Thymus (tissue), 14 donors: ENCODE measurements at places on chromosomes 12 and 14. TPM values are rescaled to one million over a fixed set of nuclear protein-coding genes. Genes with fewer than 3 reads are reported as not detected.
A peak's percentile ranks its signal among the peaks of the same experiment; 100 is the strongest.

DNA sequence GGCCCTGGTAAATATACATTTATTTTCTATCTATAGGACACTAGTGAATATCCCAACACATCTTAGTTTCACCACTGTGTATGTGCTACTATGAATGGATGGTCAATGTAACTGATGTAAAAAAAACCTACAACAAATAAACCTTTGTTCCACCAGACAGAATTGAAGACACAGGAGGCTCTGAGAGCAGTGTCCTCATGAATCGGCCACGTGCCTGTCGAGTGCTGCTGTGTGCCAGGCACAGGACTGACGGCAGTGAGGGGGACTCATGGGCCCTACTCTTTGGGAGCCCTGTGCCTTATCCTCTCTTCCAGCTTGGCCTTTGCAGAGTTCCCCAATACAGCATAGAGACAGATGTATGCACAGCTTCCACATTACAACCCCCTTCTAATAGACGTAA lies 18.2 kb downstream of the CINP start:
- no peaks in the 10 kb centered on the region for H3K4me1 ChIP-seq
- no peak for DNase-seq
- H3K4me3 ChIP-seq = no peak overlapping the region
- H3K27ac ChIP-seq = no peak overlapping the region

DNA sequence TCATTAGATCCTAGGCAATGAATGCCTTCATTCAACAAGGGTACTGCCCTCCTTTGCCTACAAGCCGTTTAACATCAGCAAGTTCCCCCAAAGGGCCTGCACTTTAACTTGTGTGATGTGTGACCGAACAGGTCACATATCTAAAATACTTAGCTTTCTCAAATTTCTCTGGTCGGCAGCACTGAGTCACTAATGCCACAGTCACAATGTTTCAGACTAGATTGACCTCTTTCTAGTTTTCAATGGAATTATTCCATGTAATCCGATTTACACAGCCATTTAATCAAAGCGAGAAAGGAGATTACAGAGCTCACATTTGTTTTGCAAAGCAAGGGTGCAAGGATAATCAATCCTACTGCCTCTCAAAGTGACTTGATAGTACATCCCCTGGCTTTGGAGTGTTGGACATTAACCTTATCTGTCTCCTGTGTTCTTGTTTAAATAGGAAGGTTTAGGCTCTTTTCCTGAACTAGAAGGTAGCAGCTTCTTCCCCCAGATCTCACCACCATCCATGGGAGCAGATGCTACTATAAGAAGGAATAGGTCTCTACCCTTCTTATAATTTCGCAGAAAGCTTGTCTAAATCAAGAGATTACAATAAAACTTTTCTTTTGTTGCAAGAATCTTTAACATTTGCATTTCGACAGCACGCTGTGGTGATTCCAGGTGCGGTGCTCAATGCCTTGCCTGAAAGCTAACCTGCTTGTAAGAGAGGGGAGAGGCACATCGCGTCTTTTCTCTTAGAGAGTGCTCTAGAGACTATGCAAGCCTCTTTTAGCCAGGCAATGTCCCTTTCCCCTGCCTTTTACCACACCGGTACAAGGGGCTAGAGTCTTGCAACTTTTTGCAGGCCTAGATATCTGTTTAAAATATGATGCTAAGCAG lies 1.8 kb downstream of the KITLG start:
- no peak overlapping the region for H3K4me3 ChIP-seq
- peaks cover 22% of the 10 kb centered on the region for H3K27me3 ChIP-seq
- H3K27ac ChIP-seq = no peak overlapping the region
- no peak for DNase-seq
- H3K36me3 ChIP-seq = no peaks in the 10 kb centered on the region
- H3K4me1 ChIP-seq = no peaks in the 10 kb centered on the region

GRCh38 chr12:77767756-77768343 lies 62.8 kb upstream of the NAV3 start:
- H3K27ac ChIP-seq = no peak overlapping the region
- H3K27me3 ChIP-seq = no peaks in the 10 kb centered on the region
- no peak overlapping the region for H3K4me3 ChIP-seq
- H3K36me3 ChIP-seq = no peaks in the 10 kb centered on the region
- DNase-seq = no peak

DNA sequence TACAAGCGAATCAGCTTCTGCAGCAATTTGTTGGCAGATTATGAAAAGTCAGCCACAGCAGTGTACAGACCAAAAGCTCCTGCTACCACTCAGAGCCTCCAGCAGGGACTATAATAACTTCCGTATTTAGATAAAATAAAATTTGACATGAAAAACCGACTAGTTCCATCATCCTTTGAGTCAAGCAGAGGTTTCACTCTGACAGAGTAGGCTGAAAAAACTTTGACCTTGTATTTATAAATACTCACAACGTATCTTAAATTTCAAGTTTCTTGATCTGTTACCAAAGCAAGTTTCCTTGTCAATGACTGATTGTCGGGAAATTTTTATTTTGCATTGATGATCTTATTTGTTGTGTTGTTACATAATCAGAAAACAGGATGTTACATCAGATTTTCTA lies 283.4 kb downstream of the DAD1 start:
- no peaks in the 10 kb centered on the region for H3K27me3 ChIP-seq
- H3K27ac ChIP-seq = no peak overlapping the region
- peaks cover 34% of the 10 kb centered on the region for H3K4me1 ChIP-seq
- DNase-seq = no peak
- H3K36me3 ChIP-seq = no peaks in the 10 kb centered on the region

DNA sequence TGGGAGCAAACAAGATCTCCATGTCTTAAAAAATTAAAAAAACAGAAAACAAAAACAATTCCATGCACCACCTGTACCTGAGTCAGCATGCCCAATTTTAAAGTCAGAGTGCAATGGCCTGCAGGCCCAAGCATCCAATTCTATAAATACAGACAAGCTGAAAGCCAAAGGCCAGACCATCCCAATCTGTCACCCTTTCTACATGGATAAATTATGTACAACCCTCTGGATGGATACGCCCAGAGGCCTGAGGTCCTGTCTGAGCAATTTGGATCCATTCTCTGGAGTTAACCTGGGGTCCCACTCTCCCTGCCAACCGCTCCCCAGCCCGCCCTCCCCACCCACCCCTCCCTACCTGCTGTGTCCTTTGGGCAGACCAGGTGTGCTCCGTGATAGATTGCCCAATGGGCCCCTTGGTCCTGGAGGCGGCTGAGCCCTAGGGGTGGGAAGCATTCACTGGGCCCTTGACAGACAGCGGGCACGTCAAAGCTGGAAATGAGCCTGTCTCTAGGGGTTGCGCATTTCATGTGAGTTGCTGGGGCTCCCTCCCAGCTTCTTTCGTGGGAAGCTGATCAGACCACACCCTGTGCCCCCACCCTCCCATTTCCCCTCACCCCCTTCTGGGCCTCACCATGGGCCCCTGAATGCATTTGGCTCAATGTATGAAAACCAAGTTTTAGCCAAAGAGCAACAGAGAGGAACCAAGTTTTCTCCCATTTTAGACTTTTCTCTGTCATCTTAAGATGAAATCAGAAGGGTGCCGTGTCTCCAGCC lies 171.3 kb downstream of the BCL11B start:
- no peak overlapping the region for H3K27ac ChIP-seq
- DNase-seq = no peak
- no peaks in the 10 kb centered on the region for H3K4me1 ChIP-seq
- no peaks in the 10 kb centered on the region for H3K27me3 ChIP-seq
- no peak overlapping the region for H3K4me3 ChIP-seq

GRCh38 chr12:26523708-26524150 lies 309.3 kb downstream of the ITPR2 start:
- H3K27ac ChIP-seq = no peak overlapping the region
- H3K4me1 ChIP-seq = no peaks in the 10 kb centered on the region
- no peak for DNase-seq
- H3K36me3 ChIP-seq = peaks cover 41% of the 10 kb centered on the region
- no peak overlapping the region for H3K4me3 ChIP-seq
- no peaks in the 10 kb centered on the region for H3K27me3 ChIP-seq

- no peak overlapping the region for H3K4me3 ChIP-seq
- H3K27me3 ChIP-seq = peaks cover 45% of the 10 kb centered on the region
- no peak overlapping the region for H3K27ac ChIP-seq
- DNase-seq = no peak
Observed at GRCh38 chr14:35535483-35536112, 1.6 kb downstream of the INSM2 start.

DNA sequence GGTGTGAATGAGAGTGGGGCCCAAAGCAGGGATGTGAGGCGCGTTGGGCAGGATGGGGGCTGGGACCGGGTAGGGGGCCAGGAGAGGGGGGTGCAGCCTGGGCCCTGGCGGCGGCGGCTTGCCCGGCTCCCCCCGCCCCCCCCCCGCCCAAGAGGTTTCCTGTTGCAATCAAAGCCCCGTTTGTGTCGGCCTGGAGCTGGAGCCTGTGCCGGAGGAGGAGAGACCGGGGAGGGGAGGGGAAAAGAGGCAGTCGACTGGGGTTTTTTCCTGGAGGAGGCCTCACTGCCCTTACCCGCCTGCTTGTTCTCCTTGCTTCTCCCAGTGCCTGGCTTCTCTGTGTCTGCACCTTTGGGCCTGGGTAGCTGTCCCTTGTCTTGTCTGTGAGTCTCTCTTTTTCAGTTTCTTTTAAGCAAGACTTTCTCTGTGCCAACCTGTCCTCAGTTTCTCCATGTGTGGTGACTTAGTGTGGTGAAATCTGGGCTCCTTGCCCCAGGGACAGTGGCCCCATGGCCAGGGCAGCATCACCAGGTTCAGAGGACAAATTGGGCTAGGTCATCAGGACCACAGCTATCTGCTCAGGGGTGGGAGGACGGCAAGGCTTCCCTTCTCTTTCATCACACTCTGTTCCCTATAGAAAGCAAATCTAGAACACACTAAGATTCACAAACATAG lies 8.5 kb downstream of the RARG start:
- no peak for DNase-seq
- H3K27ac ChIP-seq = peak overlapping the region; percentile 62
- H3K27me3 ChIP-seq = peaks cover 35% of the 10 kb centered on the region
- no peaks in the 10 kb centered on the region for H3K36me3 ChIP-seq
- H3K4me3 ChIP-seq = no peak overlapping the region

- no peaks in the 10 kb centered on the region for H3K4me1 ChIP-seq
- H3K4me3 ChIP-seq = no peak overlapping the region
- H3K27ac ChIP-seq = no peak overlapping the region
- H3K36me3 ChIP-seq = peaks cover 21% of the 10 kb centered on the region
- H3K27me3 ChIP-seq = no peaks in the 10 kb centered on the region
- DNase-seq = peak; percentile 67
Observed at GRCh38 chr12:12645485-12645884, 33.8 kb downstream of the CREBL2 start.

DNA sequence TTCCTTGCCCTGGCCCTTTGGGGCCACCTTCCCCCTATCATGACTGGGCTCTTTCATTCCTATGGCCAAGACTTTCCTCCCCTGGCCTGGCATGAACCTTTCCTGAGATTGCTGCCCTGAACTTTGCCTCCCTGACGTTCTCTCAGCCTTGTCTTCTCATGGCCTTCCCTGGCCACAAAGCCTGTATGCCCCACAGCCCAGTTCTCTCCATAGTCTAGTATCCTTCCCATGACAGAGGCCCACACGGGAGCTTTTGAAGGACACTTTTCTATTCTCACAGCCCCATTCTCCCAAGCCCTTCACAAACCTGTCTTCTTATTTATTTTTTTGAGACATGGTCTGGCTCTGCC lies 4.5 kb upstream of the RNU7-1 start:
- H3K27ac ChIP-seq = no peak overlapping the region
- DNase-seq = no peak
- H3K4me1 ChIP-seq = peaks cover 56% of the 10 kb centered on the region
- H3K36me3 ChIP-seq = peaks cover 20% of the 10 kb centered on the region
- no peak overlapping the region for H3K4me3 ChIP-seq

DNA sequence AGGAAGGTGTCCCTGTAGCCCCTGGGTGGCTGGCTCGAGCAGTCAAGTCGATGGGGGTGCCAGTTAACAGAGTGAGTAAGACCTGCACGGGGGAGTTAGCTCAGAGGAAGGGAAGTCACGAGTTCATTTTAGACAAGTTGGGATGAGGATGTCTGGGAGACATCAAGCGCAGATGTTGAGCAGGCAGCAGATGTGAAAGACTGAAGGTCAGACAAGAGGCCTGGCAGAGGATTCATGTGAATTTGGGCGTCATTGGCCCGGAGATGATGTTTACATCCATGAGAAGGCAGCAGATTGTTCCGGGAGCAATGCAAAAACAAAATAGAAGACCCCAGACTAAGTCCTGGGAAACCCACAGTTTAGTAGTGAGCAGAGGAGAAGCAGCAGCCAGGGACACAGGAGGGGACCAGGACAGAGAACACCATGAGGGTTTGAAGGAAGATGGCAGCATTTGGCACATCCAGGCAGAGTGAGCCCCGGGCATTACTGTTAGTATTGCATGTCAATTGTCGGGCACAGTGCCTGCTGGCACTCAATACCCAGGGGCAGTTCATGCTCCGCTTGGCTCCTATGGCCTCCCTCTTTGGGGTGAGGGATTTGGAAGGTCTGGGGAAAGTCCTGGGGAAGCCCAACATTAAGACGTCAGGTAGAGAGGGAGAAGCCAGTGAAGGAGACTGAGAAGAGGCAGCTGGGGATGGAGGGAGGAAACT lies 15.1 kb downstream of the LTBP2 start:
- H3K4me3 ChIP-seq = no peak overlapping the region
- no peak overlapping the region for H3K27ac ChIP-seq
- DNase-seq = no peak
- H3K27me3 ChIP-seq = no peaks in the 10 kb centered on the region
- peaks cover 30% of the 10 kb centered on the region for H3K4me1 ChIP-seq

DNA sequence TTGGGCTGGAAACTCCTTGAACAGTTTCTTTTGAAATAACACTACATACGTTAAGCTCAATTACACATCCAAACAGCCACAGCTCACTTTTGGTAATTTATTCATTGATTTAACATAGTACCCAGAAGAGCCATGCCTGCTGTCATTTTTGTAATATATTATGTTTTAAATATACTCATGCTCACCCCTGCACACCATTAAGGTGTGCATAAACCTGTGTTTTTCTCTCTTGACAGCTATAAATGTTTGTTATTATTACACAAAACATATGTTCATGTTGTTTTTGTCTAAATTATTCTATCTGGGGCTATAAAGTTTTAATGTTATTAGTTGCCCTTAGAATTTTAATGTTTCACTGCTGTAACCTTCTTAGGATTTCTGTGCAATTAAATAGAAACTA lies 296.1 kb downstream of the AKAP6 start:
- no peaks in the 10 kb centered on the region for H3K36me3 ChIP-seq
- H3K4me3 ChIP-seq = no peak overlapping the region
- no peak for DNase-seq
- no peak overlapping the region for H3K27ac ChIP-seq
- no peaks in the 10 kb centered on the region for H3K27me3 ChIP-seq

GRCh38 chr12:43325786-43326185 lies 226.2 kb downstream of the ADAMTS20 start:
- H3K27ac ChIP-seq = no peak overlapping the region
- H3K4me3 ChIP-seq = no peak overlapping the region
- H3K36me3 ChIP-seq = no peaks in the 10 kb centered on the region
- H3K27me3 ChIP-seq = no peaks in the 10 kb centered on the region
- H3K4me1 ChIP-seq = no peaks in the 10 kb centered on the region
- DNase-seq = no peak

KRT2 gene
- 3.6 TPM for total RNA-seq

RAD51AP1 gene
- 39.5 TPM for total RNA-seq

DLK1 gene
- 4.8 TPM for total RNA-seq

PTGER2 gene
- 2.5 TPM for total RNA-seq

HPD gene
- 0.19 TPM for total RNA-seq

PTPRB gene
- total RNA-seq = 2.3 TPM

CDH24 gene
- total RNA-seq = 2.8 TPM

FBLN5 gene
- total RNA-seq = 32.2 TPM
